ENCODE measurements at places on chromosomes 2 and 18. TPM values are rescaled to one million over a fixed set of nuclear protein-coding genes. Genes with fewer than 3 reads are reported as not detected.

The NT5C1B gene
- total RNA-seq: not detected

The IL37 gene
- not detected for total RNA-seq

The BCL2 gene
- 2.5 TPM for total RNA-seq

The ARHGAP15 gene
- not detected for total RNA-seq

The AQP4 gene
- total RNA-seq: not detected

The ACTG2 gene
- total RNA-seq: 4.1 TPM

The LYPD6B gene
- not detected for total RNA-seq

The PLEKHB2 gene
- total RNA-seq: 87.8 TPM

The ZNF521 gene
- total RNA-seq: 42.6 TPM

The LOXHD1 gene
- total RNA-seq: not detected

The PLGLB1 gene
- 1.5 TPM for total RNA-seq

All from smooth muscle cell of trachea (primary cell).